ENCODE measurements at places on chromosomes 3 and 15. TPM values are rescaled to one million over a fixed set of nuclear protein-coding genes. Genes with fewer than 3 reads are reported as not detected.

The SST gene
- not detected for total RNA-seq

The RASGRP1 gene
- 1.2 TPM for total RNA-seq

The DUOX2 gene
- not detected for total RNA-seq

The CTXN2 gene
- total RNA-seq = not detected

The GPR156 gene
- 0.35 TPM for total RNA-seq

The C2CD4A gene
- total RNA-seq = not detected

The EPHB3 gene
- total RNA-seq = 1.4 TPM
